Stimulated activated CD4-positive, alpha-beta T cell treated with anti-CD3 and anti-CD28 coated beads, Interleukin-4, amount 100 ng/mL, for 4 hours (primary cell): ENCODE measurements at places on chromosomes 12 and 14.

GRCh38 chr12:125418902-125419564 lies 353.8 kb downstream of the AACS start:
- no peak for DNase-seq

DNA sequence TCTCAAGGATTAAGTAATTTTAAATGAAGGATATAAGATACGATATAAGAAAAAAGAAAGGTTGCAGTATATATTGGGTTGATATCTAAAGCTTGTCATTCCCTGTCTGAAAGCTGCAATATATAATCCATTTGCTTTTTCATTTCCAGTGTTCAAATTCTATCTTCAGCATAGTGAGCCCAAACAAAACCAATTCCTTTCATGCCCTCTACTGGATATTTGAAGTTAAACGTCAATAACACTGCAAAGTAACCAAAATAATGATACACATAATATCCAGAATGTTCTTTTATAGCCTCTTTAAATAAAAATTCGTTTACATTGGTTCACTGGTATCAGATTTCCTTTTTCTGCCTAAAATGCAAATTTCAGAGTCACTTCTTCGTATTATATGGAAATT lies 64.5 kb upstream of the DAAM1 start:
- no peak for DNase-seq

DNA sequence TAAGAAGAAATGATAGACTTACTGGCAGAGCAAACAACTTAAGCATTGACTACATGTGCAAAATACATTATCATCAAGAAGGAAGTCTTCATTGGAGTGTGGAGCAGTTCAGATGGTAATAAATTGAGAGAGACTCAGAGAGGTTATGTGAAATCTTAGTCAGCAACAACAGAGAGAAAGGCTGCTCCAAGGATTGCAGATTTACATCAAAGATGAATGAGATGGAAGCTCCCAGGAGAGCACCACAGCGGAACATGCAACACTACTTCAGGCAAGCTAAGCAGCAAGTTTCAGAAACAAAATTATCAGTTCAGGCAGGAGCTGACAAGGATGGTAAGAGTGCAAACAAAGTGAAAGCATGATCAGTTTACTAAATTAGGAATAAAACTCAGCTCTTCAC lies 882.3 kb downstream of the LRFN5 start:
- DNase-seq = no peak

GRCh38 chr12:117142094-117142493 lies 42.9 kb upstream of the TESC start:
- DNase-seq = no peak

DNA sequence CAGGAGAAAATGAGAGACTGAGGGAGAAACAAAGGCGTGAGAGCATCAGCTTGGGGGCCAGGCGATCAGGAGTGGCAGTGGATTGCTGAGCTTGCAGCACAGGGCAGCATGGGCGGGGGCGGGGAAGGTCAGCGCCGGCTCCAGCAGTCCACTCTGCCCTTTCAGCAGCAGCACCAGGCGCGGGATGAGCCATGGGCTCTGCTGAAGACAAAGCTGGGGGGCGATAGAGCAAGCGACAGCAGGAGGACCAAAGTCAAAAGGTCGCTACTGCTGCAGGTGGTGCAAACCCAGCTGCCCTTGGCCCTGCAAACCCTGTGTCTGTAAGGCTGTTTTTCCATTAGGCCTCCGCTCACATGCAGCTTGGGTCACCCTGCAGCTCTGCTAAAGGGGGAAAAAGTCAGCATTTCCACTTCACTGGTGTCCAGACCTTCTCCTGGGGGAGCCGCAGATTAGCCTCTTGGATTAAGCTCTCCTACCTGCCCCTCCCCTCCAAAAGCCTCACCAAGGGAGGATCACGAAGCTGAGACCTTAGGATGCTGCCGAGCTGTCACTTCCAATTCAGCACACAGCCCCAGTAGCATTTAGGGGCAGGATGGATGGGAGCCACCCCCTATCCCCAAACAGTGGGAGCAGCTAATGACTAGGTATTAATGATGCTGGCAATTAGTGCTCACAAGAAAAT lies 204.8 kb downstream of the DPF3 start:
- DNase-seq = no peak

DNA sequence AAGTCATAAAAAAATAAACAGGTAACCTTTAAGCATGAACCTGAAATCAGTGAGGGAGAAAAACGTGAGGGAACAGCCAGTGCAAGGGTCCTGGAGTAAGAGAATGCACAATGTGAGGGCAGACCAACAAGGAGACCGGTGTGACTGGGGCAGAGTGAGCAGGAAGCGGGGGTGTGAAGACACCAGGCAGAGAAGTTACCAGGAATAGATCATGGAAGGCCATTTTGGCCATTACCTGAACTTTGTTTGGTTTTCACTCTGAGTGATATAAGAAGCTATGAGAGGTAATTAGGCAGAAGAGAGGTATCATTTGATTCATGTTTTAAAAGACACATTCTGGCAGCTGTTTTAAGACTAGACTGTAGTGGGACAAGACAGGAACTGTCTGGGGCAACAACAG lies 15.0 kb downstream of the PAH start:
- DNase-seq = no peak
